ENCODE measurements at places on chromosomes 3 and 15.

DNA sequence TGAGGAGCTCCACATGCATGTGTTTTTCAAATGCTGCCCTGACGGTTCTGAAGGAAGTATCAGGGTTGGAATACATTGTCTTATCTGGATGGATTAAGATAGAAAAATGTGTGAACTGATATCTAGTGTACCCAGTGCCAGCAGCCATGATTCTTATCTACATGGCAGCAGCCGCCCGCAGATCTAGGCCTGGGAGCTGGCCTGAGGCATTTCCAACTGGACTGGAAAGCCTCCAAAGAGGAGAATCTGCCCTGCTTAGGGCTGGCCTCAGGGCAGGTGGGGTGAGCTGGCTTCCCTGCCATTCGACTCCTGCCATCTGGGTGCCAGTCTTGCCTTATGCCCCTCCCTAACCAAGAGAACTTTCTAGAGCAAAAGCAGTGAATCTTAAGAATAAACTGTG lies 125.8 kb downstream of the SSR3 start:
- DNase-seq, result no peak

DNA sequence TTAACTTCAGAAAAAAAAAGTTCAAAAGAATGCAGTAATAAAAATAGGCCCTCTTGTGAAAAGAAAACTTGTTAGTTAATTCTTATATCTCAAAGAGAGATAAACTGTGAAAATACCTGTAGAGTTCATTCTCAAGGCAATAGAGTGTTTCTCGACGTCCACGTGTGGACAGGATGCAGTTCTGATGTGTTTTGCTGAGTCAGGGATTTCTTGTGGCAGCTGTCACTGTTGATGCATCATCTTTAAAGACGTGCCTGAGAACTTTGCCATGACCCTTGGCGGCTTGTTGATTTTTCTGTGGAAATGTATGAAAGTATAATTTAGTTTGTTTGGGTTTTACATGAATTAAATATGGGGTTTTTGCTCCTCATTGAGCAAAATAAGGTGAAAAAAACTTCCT lies 702.2 kb downstream of the NLGN1 start:
- peak; percentile 12 for DNase-seq

- DNase-seq, result no peak
These were observed 32.0 kb upstream of the GBE1 start for GRCh38 chr3:81793410-81793809.

GRCh38 chr3:57917601-57918000 lies 90.6 kb upstream of the FLNB start:
- DNase-seq, result no peak

Measured in NCI-H446 (cell line).